Fibroblast of pulmonary artery (primary cell): ENCODE measurements at places on chromosomes 5 and 9.

DNA sequence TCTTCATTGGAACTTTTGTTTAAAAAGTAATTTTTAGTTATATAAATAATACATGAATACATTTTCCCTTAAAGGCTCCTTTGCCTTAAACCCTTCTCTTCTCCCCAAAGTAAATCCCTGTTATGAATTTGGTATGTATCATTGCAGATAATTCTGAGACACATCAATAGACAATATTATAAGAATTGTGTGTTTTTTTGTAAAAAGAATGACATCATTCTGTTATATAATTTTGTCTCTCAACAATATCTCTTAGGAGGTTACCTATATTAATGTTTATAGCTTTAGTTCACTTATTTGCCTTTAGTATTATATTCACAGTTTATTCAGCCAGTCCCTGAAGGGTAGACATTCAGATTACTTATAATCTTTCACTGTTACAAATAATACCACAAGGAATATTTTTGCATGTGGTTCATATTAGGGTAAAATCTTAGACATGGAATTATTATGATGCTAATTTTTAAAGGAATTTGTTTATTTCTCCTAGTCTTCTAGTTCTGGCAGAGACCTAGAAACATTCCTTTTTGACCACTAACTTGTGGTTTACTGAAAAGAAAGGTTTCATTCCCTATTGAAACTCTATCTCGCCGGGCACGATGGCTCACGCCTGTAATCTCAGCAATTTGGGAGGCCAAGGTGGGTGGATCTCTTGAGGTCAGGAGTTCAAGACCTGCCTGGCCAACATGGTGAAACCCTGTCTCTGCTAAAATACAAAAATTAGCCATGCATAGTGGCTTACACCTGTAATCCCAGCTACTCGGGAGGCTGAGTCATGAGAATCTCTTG, 105.6 kb downstream of the KCTD16 start:
- peak; percentile 7 for DNase-seq

- peak; percentile 29 for DNase-seq
Measured at GRCh38 chr5:142245786-142246185, 79.0 kb downstream of the SPRY4 start.

DNA sequence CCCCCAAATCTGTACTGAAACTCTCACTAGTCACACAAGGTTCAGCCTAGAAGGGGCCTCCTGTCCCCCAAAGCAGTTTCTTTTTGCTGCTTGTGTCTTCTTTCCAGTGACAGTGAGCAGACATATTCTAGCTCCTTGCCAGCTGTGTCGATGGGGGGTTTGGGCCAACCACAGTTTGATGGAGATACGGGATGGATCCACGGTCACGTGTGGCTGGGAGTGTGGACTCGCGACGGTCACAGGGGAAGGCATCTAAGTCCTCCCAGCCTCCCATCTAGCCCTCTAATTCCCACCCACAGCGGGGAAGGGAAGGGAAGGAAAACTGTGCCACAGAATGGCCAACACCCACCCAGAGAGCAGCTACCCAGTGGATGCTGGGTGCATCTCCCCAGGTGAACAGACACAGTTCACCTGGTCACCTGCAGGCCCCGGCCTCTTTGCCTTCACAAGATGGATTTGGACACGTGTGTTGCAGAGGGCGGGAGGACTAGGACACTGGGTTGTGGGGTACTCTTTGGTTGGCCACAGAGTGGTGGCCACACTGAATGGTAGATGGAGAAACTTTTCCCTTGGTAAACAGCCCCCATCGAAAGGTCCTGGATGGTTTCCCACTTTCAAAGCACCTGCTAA, 54.4 kb downstream of the CRB2 start:
- no peak for DNase-seq

- no peak for DNase-seq
Measured at GRCh38 chr9:137515338-137515724, 34.9 kb downstream of the PNPLA7 start.

GRCh38 chr5:138980441-138980840, 105.3 kb upstream of the LRRTM2 start:
- DNase-seq = no peak

DNA sequence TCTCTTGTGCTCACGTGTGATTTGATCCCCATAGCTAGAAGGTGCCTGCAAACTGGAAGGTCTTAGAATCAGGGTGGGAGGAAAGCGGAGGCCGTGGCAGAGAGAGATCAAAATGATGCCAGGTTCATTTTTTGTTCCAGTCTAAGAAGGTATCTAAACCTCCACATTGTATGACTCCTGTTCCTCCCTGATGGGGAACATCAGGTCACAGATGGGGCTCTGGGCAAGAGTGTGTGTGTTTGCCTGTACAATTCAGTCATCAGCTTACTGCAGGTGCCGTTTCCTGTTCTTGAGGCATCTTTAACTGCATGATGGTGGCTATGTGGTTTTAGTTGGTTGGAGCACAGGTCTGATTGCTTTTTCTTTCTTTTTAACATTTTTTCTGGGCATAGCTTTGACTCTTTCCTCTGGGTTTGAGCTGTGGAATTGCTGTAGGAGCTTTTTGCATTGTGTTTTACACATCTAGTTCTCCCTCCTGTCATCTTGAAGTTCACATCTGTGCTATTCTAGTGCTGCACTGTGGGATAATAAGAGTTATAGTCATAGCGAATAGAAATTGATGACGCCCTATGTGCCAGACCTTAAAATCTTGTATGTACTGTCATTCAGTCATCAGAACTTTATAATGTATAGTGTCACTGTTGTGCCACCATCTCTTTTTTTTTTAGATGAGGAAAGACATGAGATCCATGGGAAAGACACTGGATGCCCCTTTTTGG, 30.8 kb downstream of the ARHGAP26 start:
- no peak for DNase-seq

DNA sequence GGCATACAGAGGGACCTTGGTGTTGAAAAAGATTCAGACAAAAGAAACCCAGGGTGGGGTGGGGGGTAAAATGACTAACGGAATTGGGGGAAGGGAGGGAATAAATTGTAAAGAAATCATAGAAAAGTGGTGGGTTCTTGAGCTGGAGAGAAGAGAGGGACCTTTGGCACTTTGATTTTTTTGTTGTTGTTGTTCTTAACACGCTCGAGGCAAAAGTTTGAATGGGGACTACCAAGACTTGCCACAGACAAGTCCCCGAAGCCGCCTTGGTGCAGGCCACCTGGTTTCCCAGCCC, 616 bp downstream of the VCAN start:
- DNase-seq = peak; percentile 26

GRCh38 chr9:134333874-134334581, 7.8 kb downstream of the RXRA start:
- DNase-seq = no peak

- no peak for DNase-seq
Measured at GRCh38 chr5:545641-546375, 21.6 kb upstream of the SLC9A3 start.

GRCh38 chr9:81244631-81245030, 444.7 kb downstream of the TLE1 start:
- no peak for DNase-seq

DNA sequence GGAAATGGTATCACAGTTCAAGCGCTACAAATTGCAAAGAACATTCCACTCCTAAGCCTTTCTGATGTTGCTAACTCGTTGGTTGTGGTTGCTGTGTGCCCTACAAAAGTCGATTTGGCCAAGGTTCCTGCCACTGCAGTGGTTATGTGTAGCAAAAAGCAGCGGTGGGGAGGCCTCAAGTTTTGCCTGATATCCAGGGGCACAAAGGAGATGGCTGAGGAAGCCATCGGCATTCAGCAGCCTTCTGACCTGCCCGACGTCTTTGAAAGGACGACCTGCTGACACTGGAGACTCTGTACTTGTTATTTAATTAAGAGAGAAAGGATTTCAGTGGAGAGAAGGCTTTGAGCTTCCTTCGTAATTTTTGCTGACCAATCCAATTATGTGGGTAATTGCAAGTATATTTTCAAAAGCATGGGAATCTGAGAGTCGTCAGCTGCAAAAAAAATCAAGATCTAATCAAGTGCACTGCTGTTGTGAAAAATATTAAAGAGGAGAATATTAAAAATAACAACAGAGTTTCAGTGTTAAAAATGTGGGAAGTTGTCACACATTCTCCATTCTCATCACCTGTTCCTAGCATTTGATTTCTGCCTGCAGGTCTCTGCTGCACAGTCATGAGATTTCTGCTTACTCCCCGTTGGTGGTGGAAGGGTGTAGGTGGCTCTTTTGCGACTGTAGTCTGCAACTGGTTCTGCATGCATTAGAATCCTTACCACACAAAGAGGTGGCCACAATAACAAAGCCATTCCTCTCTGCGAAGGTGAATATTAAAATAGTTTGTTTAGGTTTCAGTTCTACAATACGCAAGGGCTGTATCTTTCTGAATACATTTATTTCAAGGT, 319.2 kb downstream of the IRX2 start:
- DNase-seq = no peak

- DNase-seq = no peak
Measured at GRCh38 chr9:23821375-23822181, 4.5 kb downstream of the ELAVL2 start.

- peak; percentile 73 for DNase-seq
Measured at GRCh38 chr9:20872340-20872977, 159.0 kb downstream of the HACD4 start.

DNA sequence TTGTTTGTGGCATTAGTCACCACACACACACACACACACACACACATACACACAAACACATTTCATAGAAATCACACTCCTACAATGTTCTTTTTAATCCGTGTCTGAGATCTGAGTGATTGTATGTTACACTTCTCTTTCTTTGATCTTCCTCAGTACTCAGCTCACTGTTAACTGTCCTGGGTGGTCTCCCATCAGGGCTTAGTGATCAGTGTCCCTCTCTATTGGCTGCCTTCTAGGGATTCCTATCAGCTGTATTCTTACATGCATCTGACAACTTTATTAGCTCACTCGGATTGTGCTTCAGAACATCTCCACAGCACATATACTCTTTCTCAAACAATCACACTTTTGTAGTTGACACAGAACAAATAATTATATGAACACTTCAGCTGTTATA, 170.2 kb upstream of the POU5F2 start:
- DNase-seq = no peak

- no peak for DNase-seq
Measured at GRCh38 chr5:89343666-89344065, 460.7 kb upstream of the MEF2C start.

DNA sequence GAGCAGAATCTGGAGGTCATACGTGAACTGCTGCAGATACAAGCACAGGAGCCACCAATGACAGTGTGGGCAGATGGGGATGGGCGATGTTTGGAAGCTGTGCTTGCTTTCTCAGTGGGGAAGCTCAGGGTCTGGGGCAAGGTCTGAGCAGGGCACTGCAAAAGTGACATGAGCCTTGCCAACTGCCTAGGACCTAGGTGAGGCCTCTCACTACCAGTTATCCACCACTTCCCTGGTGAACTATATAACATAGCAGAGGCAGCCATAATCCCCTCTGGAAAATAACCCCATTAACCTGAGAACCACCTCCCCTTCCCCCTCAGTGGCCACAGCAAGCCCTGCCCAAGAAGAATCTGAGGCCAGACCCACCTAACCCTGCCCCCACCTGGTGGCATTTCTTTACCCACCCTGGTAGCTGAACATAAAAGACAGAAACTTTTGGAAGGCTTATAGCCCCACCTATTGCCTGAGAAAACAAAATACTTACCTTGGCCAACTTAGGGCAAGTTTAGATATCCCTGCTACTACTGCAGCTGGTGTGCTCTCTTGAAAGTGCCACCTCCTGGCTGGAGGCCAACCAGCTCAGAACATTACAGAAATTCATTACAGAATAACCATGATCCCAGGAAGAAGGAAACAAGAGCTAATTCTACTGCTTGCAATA, 18.8 kb upstream of the SPEF2 start:
- DNase-seq = no peak

DNA sequence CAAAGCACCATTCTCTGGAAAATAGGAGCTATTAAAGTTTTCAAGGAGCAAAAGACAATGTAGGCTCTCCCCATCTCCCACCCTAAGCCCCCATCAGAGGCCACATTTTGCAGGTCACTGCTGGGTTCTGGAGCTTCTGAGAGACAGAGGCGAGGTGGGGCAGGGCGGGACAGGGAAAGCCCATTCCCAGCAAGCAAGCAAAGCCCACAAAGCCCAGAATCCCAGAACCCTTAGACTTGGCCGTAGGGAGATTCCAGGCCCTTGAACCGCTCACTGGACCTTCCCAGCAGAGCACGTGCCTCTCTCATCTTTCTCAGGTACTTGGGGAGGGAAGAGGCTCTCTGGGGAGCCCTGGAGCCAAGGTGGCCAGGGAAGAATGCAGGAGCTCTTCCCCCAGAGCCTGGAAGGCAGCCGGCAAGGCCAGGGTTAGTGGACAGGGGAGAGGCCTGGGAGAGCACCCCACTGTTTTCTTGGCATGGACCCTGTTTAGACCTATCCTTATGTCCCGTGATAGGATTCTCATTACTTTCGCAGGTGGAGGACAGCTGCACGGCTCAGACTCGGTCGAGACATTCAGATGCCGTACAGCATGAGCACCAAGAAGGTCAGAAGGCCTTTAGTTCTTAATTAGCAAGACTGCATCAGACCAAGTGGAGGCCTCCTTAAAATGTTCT, 52.4 kb downstream of the ZNF354C start:
- DNase-seq = no peak

DNA sequence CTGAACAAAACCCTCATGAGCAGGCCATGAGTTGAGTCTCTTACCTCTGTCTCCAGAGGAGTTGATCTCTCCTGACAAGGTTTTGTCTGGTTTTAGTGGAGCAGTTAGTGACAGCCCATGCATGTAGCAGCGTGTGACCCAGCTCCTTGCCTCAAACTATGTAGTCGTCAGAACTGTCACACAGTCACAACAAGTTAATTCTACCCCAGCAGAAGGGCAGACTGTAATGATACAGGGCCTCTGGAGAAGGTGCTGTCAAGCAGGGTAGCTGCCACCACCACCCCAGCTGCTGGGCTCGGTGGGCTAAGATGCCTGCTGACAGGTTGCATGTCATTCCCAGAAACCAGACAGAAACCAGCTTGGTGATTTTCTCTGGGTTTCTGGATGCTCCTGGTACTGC, 194.5 kb downstream of the PSAT1 start:
- no peak for DNase-seq
